ENCODE measurements at places on chromosomes 13 and 19.

- no peak for DNase-seq
Measured at GRCh38 chr19:9627856-9628255, 6.8 kb upstream of the ZNF561 start.

DNA sequence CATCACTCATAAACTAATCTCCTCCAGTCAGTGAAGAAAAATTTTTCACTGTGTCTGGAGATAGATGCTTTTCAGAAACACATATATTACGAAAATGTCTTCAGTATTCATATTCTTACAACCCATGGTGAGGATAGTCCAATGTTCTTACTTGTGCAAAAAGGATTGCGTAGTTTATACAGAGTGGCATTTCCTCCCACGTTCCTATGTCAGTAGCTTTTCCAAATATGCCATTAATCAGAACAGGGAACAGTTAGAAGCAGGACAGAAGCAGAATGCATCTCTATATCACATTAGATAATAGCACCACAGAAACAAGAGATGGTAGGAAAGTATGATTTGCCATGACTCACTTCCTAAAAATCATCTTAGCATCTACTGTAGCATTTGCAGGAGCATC lies 282.9 kb downstream of the SLITRK5 start:
- no peak for DNase-seq

DNA sequence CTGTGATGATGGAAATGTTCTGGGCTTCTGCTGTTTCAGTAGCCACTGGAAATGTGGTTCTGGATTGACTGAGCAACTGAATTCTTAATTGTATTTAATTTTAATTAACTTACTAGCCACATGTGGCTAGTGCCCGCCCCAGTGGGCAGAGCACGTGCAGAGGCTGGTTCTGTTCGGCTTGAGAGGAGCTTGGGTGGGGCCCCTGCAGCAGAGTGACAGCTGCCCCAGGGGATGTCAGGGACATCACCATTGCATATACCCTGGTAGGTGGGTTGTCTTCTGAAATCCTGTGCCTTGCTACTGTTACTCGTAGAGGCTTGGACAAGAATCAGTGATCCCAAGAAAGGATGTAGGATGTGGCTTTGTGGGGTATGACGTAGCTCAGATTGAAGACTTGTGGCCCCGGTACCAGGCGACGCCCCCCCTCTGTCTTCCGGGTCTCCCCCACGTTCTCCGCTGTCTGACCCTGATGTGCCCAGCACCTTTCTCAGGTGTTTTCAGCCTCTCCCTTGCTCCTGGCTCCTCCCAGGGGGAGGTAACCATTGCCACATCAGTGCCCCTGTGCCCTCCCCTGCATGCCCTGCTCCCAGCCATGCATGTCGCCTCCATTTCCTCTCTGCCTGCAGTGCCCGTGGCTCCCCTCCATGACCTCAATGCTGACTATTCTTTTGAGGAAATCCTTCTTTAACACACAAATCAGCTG lies 102.6 kb upstream of the RNF113B start:
- DNase-seq: no peak

- no peak for DNase-seq
Measured at GRCh38 chr13:25630329-25630900, 258.6 kb downstream of the ATP8A2 start.

GRCh38 chr19:48274938-48275337 lies 5.1 kb downstream of the ZNF114 start:
- DNase-seq: no peak

DNA sequence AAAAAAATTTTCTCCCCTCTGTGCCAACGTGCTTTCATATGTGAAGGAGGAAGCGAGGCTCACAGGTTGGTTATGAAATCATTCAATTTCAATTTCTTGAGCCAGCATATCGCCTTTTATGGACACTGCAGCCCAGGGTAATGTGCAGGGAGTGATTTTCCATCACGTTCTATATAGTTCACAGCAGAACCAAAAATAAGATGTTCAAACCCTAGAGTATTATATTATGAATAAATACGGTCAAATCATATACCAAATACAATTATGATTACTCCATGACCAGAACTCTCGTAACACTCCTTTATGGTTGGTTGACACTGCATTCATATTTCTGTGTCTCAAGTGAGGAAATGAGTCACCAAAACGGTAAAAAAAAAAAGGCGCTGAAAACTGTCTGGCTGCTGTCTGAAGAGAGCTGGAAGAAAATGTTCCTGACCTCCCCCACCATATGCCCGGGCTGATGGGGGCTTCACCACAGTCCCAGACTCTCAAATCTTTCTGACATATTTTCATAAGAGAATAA lies 75.8 kb upstream of the UBAC2 start:
- DNase-seq: no peak

DNA sequence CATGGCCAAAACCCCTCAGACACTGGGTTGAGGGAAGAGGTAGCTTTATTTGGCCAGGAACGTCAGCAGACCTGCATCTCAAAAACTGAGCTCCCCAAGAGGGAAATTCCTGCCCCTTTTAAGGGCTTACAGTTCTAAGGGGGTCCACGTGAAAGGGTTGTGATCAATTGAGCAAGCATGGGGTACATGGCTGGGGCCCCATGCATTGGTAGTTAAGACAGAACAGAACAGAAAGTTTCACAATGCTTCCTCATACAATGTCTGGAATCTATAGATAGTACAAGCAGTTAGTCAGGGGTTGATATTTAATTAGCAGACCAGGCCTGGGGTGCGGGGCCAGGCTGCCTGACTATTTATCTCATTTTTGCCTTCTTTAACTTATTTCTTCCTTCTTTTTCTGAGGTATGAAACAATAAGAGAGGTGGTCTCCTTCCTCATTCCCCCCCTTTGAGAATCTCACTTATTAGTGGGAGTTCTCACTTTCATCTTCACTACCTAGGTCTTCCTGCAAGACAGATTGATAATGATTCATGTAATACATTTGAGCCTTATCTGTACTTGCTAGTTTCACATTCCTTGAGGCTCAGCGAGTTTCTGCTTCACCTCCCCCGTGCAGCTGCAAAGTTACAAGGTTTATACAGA lies 84.8 kb downstream of the SLC25A15 start:
- no peak for DNase-seq

- DNase-seq: no peak
Measured at GRCh38 chr13:49235856-49236431, 11.8 kb upstream of the CDADC1 start.

DNA sequence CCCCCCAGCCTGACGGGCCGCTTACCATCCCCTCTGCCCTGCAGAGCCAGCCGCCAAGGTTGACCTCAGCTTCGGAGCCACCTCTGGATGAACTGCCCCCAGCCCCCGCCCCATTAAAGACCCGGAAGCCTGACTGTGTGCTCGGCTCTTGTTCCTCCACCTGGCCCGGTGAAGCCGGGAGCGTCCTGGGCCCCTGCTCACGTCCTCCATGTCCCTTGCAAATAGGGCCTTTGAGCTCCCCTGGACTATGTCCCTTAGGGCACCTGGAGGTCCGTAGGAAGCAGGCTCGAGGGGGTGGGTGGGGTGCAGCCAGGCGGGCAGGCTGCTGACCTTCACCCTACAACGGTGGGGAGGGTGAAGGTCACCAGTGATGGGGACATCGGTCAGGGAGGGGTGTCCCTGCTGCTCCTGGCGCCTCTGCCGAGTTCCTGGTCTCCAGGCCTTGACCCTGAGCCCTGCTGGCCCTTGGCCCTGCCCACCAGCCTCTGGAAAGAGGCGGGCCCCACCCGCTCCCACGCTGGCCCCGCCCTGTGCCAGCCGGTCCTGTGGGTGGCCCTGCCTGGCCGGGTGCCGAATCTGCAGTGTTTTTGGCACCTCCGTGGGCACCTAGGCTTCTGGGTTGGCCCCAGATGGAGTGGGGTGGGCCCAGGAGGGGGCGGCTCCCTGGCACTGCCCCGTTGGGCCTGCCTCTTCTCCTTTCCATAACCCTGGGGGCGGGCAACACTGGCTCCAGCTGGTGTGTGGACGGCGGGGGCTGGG lies 3.3 kb downstream of the ATP5F1D start:
- DNase-seq: no peak

GRCh38 chr13:68636784-68637183 lies 1406.6 kb upstream of the PCDH9 start:
- DNase-seq: no peak

DNA sequence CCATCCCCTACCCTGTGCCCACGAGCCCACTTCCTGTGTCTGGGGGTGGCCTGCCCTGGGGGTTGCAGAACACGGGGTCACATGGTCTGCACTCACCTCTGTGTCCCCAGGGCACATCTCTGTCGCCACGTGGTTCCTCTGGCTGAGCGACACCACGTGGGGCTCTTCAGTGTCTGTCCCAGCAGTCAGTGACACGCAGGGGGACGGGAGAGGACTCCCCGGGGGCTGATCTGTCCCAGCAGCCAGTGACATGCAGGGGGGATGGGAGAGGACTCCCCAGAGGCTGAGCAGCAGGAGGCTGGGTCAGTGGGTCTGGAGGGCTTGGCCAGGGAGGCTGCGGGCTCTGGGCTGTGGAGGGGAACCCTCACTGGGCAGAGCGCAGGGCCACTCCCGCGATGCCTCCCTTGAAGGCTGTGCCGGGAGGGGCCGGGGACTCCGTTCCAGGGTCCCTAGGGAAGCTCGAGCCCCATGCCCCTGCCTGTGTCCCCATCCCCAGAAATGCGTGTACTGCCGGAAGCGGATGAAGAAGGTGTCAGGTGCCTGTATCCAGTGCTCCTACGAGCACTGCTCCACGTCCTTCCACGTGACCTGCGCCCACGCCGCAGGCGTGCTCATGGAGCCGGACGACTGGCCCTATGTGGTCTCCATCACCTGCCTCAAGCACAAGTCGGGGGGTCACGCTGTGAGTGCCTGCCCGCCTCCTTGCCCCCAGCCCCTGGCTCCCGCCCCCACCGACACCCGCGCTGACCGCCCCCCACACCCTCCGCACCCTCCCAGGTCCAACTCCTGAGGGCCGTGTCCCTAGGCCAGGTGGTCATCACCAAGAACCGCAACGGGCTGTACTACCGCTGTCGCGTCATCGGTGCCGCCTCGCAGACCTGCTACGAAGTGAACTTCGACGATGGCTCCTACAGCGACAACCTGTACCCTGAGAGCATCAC lies 174.8 kb downstream of the KDM4B start:
- no peak for DNase-seq

DNA sequence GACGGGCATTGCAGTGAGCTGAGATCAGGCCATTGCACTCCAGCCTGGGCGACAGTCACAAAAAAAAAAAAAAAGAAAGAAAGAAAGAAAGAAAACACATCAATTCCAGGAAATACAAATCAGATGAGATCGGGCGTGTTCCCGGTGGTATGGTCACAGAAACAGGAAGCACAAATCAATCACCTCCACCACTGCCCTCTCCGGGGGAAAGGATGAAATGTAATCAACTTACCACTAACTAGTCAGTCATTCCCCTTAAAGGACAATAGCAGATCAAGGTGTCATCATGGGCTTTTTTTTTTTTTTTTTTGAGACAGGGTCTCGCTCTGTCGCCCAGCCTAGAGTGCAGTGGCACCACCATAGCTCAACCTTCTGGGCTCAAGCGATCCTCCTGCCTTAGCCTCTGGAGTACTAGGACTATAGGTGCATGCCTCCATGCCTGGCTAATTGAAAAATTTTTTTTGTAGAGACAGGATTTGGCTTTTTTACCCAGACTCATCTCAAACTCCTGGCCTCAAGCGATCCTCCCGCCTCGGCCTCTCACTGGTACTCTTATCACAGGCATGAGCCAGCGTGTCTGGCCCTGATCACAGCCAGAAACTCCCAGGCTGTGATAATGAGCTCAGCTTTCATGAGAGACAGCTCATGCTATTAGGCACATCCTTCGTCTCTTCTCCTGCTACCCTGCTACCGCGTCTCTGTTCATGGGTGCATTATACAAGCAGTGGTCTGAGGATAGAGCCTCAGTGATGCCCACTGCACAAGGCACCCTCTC lies 6.8 kb upstream of the DPRX start:
- DNase-seq: no peak

DNA sequence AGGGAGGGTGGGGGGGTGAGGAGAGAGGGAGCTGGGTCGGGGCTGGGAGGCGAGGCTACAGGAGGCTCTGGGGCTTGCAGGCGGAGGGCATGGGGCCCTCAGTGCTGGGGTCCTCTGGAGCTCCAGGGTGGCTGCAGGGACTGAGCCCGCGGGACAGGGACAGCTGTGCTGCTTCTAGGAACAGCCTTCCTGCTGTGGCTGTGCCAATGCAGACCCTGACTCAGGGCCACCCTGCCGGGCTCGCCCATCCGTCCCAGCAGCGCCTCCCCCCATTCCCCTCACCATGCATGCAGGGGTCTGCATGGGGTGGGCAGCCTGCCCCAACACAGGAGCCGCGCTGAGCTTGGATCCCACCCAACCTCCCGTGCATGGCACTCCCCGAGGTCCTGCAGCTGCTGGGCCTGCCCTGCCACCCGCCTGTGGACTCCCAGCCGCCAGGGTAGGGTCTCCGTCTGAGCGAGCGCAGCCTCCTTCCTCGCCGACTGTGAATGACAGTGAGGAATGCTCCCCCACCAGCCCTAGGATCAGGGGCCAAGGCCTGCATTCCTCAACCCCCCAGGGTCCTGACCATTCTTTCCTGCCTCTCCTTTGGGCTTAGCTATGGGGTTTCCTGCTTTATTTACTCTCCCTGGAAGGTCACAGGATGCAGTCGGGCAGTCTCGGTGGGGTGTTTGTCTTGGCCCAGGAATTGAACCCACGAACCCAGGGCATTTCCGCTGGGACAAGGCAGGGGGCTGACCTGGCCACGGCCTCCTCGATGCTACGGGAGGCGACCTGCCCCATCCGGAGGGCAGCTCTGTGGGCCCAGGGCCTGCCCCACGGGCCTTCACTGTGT lies 23.4 kb downstream of the CEBPG start:
- DNase-seq: no peak

DNA sequence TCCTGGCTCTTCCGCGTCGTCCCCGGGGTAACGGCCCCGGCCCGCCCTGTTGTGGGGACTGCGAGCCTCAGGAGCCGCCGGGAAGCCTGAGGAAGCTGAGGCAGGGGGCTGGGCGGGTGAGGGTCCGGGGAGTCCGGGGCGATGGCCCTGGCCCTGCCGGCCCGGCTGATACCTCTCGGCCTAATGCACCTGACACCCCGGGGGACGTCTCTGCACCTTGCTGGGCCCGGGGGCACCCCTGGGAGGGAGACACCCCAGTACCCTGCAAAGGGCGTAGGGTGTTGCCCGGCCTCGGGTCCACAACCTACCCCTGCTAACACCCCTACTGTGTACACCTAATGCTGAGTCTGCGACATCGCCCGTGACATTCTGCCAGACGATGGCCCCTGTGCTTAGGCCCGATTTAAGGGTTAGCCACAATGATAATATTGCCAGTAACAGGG lies 410 bp downstream of the PIN1 start:
- no peak for DNase-seq

- DNase-seq: no peak
Measured at GRCh38 chr13:84366506-84366905, 484.2 kb upstream of the SLITRK1 start.

DNA sequence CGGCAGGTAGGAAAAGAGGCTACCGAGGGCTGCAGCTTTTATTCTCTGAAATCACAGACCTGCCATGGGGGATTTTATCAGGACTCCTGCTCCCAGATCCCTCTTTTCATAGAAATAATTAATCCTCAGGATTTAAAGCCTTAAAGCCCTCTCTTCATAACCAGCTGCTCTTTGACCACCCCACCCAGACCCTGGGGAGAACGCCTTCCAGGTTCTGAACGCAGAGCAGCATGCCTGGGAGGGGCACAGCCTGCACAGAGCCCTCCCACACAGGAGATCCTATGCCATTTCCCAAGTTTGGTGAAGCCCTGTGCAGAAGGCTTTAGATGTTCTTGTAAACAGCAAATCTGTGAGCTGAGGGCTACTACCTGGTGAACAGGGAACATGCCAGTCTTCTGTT lies 91.1 kb downstream of the STOML3 start:
- no peak for DNase-seq
